ENCODE measurements at places on chromosomes 7 and 10.

- DNase-seq = no peak
Measured at GRCh38 chr7:2566348-2566889, 7.6 kb downstream of the IQCE start.

- DNase-seq = no peak
Measured at GRCh38 chr7:121071662-121072061, 83.2 kb downstream of the CPED1 start.

- DNase-seq = no peak
Measured at GRCh38 chr10:101617824-101618568, 29.9 kb downstream of the DPCD start.

- no peak for DNase-seq
Measured at GRCh38 chr7:5780801-5781496, 514 bp downstream of the RNF216 start.
